Neuronal stem cell (in vitro differentiated cells): ENCODE measurements at places on chromosomes 7 and 10.
A peak's percentile ranks its signal among the peaks of the same experiment; 100 is the strongest.

DNA sequence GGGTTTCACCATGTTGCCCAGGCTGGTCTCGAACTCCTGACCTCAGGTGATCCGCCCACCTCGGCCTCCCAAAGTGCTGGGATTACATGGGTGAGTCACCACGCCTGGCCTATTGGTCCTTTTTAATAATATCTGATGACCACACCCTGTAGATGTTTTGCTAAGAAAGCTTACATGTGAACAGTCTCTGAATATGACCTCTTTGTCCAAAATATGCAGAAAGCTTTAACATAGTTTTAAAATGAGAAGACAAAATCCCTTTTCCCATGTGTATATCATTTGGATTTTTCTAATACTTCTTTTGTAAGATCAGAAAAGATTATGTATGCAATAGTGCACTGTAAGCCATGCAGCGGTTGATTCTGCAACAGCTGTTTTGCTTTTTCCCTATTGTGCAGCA lies 38.5 kb downstream of the MCU start:
- DNase-seq, result no peak
- no peak overlapping the region for H3K27ac ChIP-seq
- H3K4me1 ChIP-seq, result no peaks in the 10 kb centered on the region
- no peaks in the 10 kb centered on the region for H3K27me3 ChIP-seq
- H3K4me3 ChIP-seq, result no peak overlapping the region

- H3K27me3 ChIP-seq, result no peaks in the 10 kb centered on the region
- no peak overlapping the region for H3K4me3 ChIP-seq
- H3K36me3 ChIP-seq, result no peaks in the 10 kb centered on the region
- no peak overlapping the region for H3K27ac ChIP-seq
These were observed 262.1 kb downstream of the ATRNL1 start for GRCh38 chr10:115355162-115355760.

- no peaks in the 10 kb centered on the region for H3K27me3 ChIP-seq
- no peak overlapping the region for H3K27ac ChIP-seq
- DNase-seq, result no peak
- H3K4me1 ChIP-seq, result no peaks in the 10 kb centered on the region
These were observed 57.4 kb downstream of the MKLN1 start for GRCh38 chr7:131385039-131385605.

GRCh38 chr10:80523773-80524172 lies 13.9 kb upstream of the SH2D4B start:
- no peak overlapping the region for H3K4me3 ChIP-seq
- H3K27ac ChIP-seq, result no peak overlapping the region
- no peaks in the 10 kb centered on the region for H3K27me3 ChIP-seq
- no peak for DNase-seq
- H3K36me3 ChIP-seq, result peaks cover 12% of the 10 kb centered on the region
- no peaks in the 10 kb centered on the region for H3K4me1 ChIP-seq

- H3K36me3 ChIP-seq, result no peaks in the 10 kb centered on the region
- H3K27ac ChIP-seq, result peak overlapping the region; percentile 38
- peak; percentile 18 for DNase-seq
- no peak overlapping the region for H3K4me3 ChIP-seq
These were observed 6.4 kb upstream of the PDCD4 start for GRCh38 chr10:110865186-110865808.

- no peak overlapping the region for H3K27ac ChIP-seq
- no peaks in the 10 kb centered on the region for H3K27me3 ChIP-seq
- no peak overlapping the region for H3K4me3 ChIP-seq
These were observed 74.2 kb upstream of the LAMB4 start for GRCh38 chr7:108204281-108204796.

- no peaks in the 10 kb centered on the region for H3K27me3 ChIP-seq
- no peaks in the 10 kb centered on the region for H3K36me3 ChIP-seq
- DNase-seq, result no peak
- no peak overlapping the region for H3K27ac ChIP-seq
- H3K4me1 ChIP-seq, result no peaks in the 10 kb centered on the region
These were observed 68.1 kb downstream of the PYROXD2 start for GRCh38 chr10:98346847-98347246.

DNA sequence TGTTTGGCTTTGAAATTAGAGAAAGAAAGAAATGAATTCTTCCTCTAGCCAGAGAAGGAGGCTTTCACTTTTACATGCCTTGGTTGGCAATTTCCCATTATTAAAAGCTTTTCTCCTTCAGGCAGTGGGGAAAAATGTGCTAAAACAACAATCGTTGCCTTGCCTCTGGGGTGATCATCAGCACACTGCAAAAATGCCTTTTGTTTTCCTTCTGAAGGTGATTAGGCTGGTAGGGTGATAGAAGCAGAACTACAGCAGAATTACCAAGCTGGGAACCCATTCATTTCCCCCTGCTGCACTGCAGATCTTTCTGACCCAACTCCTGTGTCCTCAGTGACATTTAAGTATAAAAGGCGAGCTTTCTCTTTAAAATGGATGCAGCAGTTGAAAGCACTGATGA lies 22.2 kb downstream of the ANK3 start:
- H3K4me1 ChIP-seq, result peaks cover 11% of the 10 kb centered on the region
- H3K4me3 ChIP-seq, result no peak overlapping the region
- H3K27ac ChIP-seq, result no peak overlapping the region

- H3K27me3 ChIP-seq, result no peaks in the 10 kb centered on the region
- peaks cover 7% of the 10 kb centered on the region for H3K4me1 ChIP-seq
- H3K27ac ChIP-seq, result no peak overlapping the region
- no peaks in the 10 kb centered on the region for H3K36me3 ChIP-seq
These were observed 84.4 kb downstream of the EBF3 start for GRCh38 chr10:129879655-129880054.

DNA sequence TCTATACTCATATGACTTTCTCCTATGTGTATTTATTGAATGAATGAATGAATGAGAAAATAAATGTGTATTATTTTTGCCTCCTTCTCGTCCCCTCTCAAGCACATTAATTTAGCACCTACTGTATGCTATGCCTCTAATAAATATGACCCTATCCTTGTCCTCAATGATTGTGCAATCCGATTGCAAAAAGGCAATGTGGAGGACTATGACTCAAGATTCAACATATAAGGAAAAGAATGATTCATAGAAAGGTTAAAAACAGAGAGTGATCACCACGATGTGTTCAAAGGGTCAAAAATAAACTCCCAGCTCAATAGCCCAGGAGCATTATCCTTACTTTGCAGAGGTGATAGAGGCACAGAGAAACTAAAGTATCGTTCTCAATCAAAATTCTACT lies 322.8 kb upstream of the SORCS1 start:
- no peaks in the 10 kb centered on the region for H3K36me3 ChIP-seq
- H3K4me3 ChIP-seq, result no peak overlapping the region
- H3K27me3 ChIP-seq, result no peaks in the 10 kb centered on the region
- no peak overlapping the region for H3K27ac ChIP-seq
- no peaks in the 10 kb centered on the region for H3K4me1 ChIP-seq

GRCh38 chr10:7318836-7319235 lies 92.0 kb downstream of the SFMBT2 start:
- H3K27me3 ChIP-seq, result no peaks in the 10 kb centered on the region
- no peaks in the 10 kb centered on the region for H3K4me1 ChIP-seq
- no peaks in the 10 kb centered on the region for H3K36me3 ChIP-seq
- DNase-seq, result no peak
- H3K27ac ChIP-seq, result no peak overlapping the region

DNA sequence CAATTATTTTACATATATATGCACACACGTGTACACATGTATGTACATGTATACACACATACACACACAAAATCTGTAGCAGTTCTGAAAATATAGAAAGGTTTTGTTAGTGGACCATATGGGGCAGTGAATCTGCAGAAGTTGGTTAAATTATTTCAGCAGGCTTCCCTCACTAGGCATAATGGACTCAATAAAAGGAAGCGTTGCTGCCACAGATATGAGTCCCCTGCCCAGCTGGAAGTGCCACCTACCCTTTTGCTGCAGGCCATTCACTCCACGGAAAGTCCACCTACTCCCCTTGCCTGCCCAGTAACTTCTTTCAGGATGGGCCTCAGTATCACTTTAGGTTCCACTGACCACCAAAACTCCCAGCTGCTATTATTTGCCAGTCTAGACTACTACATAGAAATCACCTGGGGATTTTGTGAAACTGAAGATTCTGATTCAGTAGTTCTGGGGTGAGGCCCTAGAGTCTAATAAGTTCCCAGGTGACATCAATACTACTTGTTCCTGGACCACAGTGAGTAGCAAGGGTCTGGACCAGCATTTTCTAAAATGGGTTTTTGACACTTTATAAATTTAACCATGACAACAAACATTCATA lies 29.3 kb upstream of the CROT start:
- no peak for DNase-seq
- H3K27ac ChIP-seq, result no peak overlapping the region
- no peaks in the 10 kb centered on the region for H3K27me3 ChIP-seq
- peaks cover 7% of the 10 kb centered on the region for H3K4me1 ChIP-seq

DNA sequence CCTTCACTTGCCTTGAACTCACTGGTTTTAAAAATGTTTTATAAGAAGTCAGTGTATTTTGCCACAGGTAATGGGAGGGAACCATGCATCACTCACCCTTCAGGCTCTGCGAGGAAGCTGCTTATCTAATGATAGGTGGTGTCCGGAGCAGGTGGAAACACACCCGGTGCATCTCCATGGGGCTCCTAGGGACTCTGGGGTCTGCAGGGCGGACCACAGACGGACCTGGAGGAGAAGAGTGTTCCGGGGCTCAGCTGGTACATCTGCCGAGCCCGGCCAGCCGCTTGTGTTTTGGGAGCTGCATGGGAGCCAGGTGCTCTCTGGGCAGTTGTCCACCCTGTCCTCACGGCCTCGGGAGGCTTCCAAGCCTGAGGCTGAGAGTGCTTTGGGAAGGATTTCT lies 7.3 kb downstream of the LRRC27 start:
- no peak overlapping the region for H3K4me3 ChIP-seq
- no peak for DNase-seq
- H3K36me3 ChIP-seq, result peaks cover 50% of the 10 kb centered on the region
- H3K4me1 ChIP-seq, result peaks cover 6% of the 10 kb centered on the region
- no peak overlapping the region for H3K27ac ChIP-seq
- H3K27me3 ChIP-seq, result no peaks in the 10 kb centered on the region

GRCh38 chr10:15244635-15245197 lies 76.2 kb upstream of the NMT2 start:
- H3K4me1 ChIP-seq, result peaks cover 1% of the 10 kb centered on the region
- DNase-seq, result no peak
- H3K4me3 ChIP-seq, result no peak overlapping the region
- no peak overlapping the region for H3K27ac ChIP-seq
- H3K36me3 ChIP-seq, result peaks cover 39% of the 10 kb centered on the region
- no peaks in the 10 kb centered on the region for H3K27me3 ChIP-seq

GRCh38 chr7:81780914-81781693 lies 11.3 kb upstream of the HGF start:
- no peak overlapping the region for H3K4me3 ChIP-seq
- no peaks in the 10 kb centered on the region for H3K27me3 ChIP-seq
- H3K27ac ChIP-seq, result no peak overlapping the region
- no peak for DNase-seq
- no peaks in the 10 kb centered on the region for H3K4me1 ChIP-seq
- H3K36me3 ChIP-seq, result no peaks in the 10 kb centered on the region

DNA sequence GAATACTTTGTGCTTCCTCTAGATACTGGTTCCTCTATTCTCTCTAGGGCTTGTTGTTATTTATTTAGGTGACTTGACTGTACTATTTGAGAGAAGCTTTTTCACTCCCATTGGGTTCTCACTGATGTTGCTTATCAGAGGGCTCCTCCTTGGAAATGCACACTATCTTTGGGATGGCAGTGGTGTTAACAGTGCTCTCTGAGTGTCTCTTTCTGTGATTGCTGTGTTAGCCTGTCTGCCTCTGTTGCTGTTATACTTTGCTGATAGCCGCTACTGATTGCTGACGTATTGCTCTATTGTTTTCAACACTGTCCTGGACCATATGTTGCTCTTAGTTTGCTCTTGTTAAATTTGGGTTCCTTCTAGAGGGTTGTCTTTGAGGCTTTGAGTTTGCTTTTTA lies 34.7 kb downstream of the ZNF33A start:
- H3K36me3 ChIP-seq, result peaks cover 28% of the 10 kb centered on the region
- no peak overlapping the region for H3K27ac ChIP-seq
- H3K4me1 ChIP-seq, result no peaks in the 10 kb centered on the region
- H3K27me3 ChIP-seq, result no peaks in the 10 kb centered on the region
- H3K4me3 ChIP-seq, result no peak overlapping the region

DNA sequence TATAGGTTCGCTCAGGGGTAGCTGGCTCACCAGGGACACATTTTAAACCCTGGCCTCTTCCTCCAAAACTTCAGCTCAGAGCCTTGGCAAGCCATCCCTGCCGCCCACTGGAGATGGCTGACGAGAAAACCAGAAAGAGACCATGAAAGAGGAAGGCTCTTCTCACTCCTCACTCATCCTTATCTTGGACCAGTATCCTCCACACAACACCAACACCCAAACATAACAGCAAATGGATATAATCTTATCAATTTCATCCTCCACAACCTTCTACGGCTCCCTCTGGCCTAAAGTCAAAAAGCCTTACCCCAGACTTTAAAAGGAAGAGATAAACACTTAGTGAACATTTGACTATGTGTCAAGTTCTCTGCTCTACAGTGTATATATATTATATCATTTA lies 26.9 kb downstream of the DLG5 start:
- H3K27me3 ChIP-seq, result no peaks in the 10 kb centered on the region
- H3K36me3 ChIP-seq, result peaks cover 3% of the 10 kb centered on the region
- no peak for DNase-seq
- peaks cover 9% of the 10 kb centered on the region for H3K4me1 ChIP-seq
- H3K4me3 ChIP-seq, result no peak overlapping the region

GRCh38 chr10:60817398-60817805 lies 39.1 kb downstream of the CDK1 start:
- H3K4me1 ChIP-seq, result peaks cover 12% of the 10 kb centered on the region
- H3K36me3 ChIP-seq, result no peaks in the 10 kb centered on the region
- H3K27me3 ChIP-seq, result no peaks in the 10 kb centered on the region
- no peak overlapping the region for H3K27ac ChIP-seq
- H3K4me3 ChIP-seq, result no peak overlapping the region

GRCh38 chr7:47479821-47480575 lies 101.9 kb downstream of the TNS3 start:
- peaks cover 20% of the 10 kb centered on the region for H3K4me1 ChIP-seq
- no peak overlapping the region for H3K4me3 ChIP-seq
- H3K36me3 ChIP-seq, result no peaks in the 10 kb centered on the region

GRCh38 chr10:75033399-75034130 lies 77.9 kb upstream of the SAMD8 start:
- no peak overlapping the region for H3K27ac ChIP-seq
- no peak overlapping the region for H3K4me3 ChIP-seq
- no peak for DNase-seq
- H3K36me3 ChIP-seq, result peaks cover 16% of the 10 kb centered on the region
- no peaks in the 10 kb centered on the region for H3K27me3 ChIP-seq

GRCh38 chr10:10222304-10222841 lies 795.3 kb upstream of the CELF2 start:
- no peaks in the 10 kb centered on the region for H3K4me1 ChIP-seq
- H3K36me3 ChIP-seq, result no peaks in the 10 kb centered on the region
- H3K4me3 ChIP-seq, result no peak overlapping the region
- DNase-seq, result no peak

DNA sequence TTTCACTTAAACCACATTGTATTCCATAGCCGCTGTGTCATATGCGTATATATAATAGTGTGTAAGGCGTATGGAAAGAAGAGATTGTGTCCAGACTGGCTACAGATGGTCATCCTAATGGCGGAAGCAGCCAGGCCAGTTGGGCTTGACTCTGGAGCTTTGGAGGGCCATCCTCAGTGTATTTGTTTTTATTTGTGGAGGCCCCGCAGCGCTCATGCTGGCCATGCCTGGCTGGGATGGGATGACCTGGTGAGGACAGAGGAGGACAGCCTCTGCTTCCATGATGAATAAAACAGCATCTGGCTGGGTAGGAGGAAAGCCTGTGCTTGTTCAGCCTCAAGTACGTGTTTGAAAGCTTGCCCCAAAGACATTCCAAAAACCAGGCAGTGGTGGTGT lies 220.3 kb downstream of the EBF3 start:
- no peaks in the 10 kb centered on the region for H3K36me3 ChIP-seq
- no peaks in the 10 kb centered on the region for H3K4me1 ChIP-seq
- H3K27ac ChIP-seq, result no peak overlapping the region
- H3K4me3 ChIP-seq, result no peak overlapping the region
